ENCODE measurements at places on chromosomes 6 and 20.

DNA sequence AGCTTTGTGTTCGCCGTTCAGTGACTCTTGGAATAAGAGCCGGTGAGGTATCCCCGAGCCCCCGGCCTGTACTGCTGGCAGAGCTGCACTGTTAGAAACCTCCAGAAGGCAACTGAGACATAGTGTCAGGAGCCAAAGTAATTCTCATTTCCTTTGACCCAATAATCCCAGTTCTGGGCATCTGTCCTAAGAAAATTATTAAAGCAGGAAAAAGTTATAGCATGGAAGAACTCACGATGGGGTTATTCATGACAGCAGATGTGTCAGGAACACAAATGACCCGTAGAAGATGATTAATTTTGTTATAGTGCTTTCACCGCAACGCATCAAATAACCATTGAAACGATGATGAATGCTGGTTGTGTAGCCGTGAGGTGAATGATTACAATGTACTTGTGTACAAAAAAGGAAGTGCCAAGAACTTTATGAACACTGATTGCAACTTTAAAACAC lies 20.3 kb downstream of the CYP21A2 start:
- H3K27ac ChIP-seq, result no peak overlapping the region
- peaks cover 2% of the 10 kb centered on the region for H3K27me3 ChIP-seq
- H3K4me1 ChIP-seq, result no peaks in the 10 kb centered on the region

DNA sequence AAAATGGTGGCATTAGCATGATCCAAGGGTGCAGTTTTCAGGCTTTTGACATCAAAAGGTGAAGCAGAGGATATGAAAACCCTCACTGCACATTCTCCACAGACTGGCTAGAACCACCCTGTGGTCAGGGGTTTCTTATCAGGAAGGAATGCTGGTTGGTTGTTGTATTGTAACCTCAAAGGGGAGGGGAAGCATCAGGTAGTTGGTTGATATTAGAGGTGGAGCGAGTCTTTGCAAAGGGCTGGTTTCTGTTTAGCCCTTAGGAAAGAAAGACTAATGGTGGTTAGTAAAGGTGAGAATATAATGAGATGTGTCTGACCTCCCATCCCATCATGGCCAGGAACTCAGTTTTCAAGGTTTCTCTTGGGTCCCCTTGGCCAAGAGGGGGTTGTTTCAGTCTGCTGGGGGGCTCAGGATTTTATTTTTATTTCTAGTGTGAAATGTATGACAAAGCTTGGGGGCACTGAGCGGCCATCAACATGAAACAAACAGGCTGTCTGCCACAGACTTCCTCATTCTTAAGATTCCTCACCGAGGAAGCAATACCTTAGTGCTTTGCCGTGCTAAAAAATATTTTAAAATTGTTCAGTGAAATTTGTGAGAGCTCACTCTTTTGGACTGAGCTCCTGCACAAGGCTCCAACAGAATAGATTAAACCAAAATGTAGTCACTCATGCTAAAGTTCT lies 47.5 kb upstream of the PROKR2 start:
- H3K36me3 ChIP-seq, result no peaks in the 10 kb centered on the region
- DNase-seq, result no peak
- H3K4me3 ChIP-seq, result no peak overlapping the region

DNA sequence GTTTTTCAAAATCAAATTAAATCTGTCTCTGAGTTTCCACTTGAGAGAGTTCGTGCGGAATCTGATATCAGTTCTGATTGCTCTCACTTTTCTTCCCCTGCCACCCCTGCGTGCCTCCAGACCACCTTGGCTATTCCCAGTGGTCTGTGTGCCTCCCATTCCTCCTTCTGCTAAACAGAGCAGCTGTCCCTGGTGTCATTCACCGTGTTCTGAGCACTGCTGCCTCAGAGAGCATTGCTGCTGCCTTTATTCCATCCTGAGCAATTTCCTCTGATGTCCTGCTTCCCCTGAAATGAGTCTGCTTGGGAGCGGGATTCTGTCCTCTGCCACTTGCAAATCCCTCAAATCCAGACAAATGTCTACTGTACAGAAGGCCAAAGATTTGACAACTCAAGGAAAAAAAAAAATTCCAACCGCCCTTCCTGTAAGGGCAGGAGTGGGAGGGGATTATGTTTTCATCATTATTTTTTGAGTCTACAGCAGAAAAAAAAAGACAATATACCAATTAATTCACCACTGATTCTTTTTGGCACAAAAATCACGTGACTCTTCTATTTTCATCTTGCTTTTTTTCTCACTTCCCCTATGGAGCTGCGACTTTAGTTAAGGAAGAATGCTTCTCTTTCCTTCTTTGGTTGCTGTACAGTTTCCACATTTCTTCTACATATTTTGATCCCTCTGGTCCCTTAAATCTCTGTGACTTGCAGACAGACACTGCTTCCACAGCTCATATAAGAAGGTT lies 833.0 kb downstream of the EPHA7 start:
- H3K27me3 ChIP-seq, result no peaks in the 10 kb centered on the region
- no peaks in the 10 kb centered on the region for H3K4me1 ChIP-seq
- no peak overlapping the region for H3K4me3 ChIP-seq

DNA sequence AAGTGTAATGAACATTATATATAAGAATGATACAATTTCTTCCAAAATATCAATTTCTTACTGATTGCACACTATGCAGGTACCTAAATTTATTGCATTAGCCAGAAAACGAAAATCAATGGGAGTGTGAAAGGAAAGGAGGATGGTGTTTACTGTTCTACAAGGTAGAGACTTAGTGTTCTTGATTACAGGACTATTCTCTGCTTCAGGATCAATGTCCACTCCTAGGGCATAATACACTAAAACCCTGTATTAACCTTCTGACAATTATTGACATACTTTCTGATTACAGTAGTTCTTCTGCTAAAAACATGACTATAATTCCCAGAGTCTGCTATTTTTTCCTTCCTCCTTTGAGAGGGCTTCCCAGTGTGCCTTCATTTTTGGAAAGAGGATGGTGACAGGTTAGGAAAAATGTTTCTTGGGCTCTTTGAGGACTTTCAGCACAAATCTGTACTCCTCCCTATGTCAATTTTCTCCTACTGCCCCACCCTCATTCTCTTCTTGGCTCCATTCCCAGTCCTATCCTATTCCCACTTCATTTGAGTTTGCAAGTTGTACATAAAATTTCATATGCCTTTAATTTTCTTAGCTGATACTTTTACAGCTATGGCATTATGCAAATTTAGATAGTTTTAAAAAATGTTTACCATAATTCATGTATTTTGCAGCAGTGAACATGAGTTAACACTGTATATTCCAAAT lies 278.9 kb downstream of the CENPW start:
- H3K27me3 ChIP-seq, result no peaks in the 10 kb centered on the region
- no peak for DNase-seq
- H3K4me3 ChIP-seq, result no peak overlapping the region
- H3K27ac ChIP-seq, result no peak overlapping the region
- no peaks in the 10 kb centered on the region for H3K36me3 ChIP-seq

GRCh38 chr6:94478133-94479005 lies 1059.0 kb upstream of the EPHA7 start:
- DNase-seq, result no peak
- H3K4me3 ChIP-seq, result no peak overlapping the region
- H3K4me1 ChIP-seq, result no peaks in the 10 kb centered on the region
- no peaks in the 10 kb centered on the region for H3K36me3 ChIP-seq
- no peak overlapping the region for H3K27ac ChIP-seq

DNA sequence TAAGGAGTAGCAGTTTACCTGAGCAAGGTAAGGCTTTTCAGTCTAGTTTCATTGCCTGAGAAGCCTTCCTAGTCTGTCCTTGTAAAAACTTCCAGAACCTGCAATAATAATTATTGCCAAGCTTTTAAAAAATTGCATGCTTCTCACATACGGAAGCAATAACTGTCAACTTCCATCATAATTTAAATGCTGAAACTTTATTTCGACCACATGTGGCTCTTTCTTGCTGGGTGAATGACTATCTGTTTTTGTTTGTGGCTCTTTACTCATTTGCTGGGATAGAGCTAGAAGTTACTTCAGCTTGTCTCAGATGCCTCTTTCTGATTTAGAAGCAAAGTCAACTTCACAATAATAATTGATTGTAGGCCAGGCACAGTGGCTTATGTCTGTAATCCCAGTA lies 95.9 kb upstream of the COL21A1 start:
- DNase-seq, result no peak
- H3K4me3 ChIP-seq, result no peak overlapping the region
- no peak overlapping the region for H3K27ac ChIP-seq
- peaks cover 9% of the 10 kb centered on the region for H3K27me3 ChIP-seq
- no peaks in the 10 kb centered on the region for H3K36me3 ChIP-seq

DNA sequence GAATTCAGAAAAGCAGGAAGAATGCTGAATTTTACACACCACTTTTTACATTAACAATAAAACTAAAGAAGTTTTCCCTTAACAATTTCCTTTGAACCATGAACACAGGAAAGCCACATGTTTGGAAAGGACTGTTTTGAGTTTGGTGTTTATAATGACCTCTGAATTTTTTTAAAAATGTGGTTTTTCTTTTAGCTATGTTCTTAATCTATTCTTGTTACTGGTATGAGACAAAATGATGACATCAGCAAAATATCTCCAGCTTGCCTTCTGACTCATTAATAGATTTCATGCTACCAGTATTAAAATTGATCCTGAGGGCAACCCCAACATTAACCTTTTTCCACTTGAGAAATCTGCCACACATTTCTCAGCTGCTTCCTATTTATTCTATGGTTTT lies 217.5 kb upstream of the THEMIS start:
- H3K27ac ChIP-seq, result no peak overlapping the region
- H3K4me1 ChIP-seq, result peaks cover 5% of the 10 kb centered on the region
- no peak overlapping the region for H3K4me3 ChIP-seq
- H3K36me3 ChIP-seq, result peaks cover 3% of the 10 kb centered on the region
